ENCODE measurements at places on chromosomes 5 and 9.

DNA sequence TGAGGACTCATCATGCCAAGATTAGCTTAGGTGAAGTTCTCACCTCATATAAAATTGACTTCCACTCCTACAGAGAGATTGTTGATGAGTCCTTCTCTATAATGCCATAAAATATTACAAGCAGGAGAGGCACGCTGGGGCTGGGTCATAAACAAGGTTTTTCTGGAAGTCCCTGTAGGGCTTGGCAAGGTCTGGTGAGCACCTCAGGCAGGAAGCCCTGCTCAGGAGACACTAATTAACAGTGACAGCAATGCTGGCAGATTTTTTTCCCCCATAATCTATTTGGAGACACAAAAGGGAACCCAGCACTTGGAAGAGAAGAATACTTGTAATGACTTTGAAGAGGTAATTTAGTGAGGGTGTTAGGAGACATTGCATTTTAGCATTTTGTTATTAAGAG, 118.7 kb downstream of the DIRAS2 start:
- no peak for DNase-seq

DNA sequence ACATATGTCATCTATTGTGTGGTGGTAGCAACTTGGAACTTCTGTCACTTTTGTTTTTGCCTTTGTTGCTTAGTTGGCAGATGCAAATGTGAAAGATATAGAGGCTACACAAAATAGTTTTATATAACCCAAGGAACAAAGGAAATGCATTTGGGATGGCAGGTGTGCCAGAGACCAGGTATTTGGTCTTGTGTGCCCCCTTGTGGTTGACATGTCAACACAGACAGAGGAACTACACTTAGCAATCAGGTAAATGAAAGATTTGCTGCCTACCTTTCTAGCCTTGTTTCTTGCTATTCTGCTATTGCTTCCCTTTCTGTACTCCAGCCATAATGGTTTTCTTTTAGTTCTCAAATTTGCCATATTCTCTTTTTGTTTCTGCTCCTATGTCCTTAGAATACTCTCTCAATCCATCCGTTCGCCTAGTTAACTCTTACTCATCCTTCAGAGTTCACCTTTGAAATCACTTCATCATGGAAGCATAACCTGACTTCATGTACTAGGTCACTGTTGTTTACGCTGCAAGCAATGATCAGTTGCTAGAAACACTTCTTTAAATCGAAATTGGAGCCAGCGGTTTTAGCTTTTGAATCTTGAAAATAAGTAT, 119.5 kb downstream of the TRPM3 start:
- DNase-seq: no peak

DNA sequence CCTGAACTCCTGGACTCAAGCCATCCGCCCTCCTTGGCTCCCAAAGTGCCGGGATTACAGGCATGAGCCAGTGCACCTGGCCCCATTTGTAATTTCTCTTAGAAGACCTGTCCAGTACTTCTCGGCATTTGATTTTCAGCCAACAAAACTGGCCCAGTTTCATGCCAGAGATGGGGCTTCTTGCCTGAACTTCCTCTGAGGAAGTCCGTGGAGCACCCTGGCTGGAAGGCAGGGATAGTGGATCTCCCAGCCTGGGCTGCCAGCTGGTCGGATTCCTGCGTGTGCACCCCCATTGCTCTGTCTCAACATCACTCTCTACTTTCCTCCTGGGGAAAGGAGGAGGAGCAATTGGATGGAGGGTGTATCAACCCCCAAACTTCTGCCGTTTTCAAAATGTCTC, 39.0 kb downstream of the FAM78A start:
- no peak for DNase-seq

DNA sequence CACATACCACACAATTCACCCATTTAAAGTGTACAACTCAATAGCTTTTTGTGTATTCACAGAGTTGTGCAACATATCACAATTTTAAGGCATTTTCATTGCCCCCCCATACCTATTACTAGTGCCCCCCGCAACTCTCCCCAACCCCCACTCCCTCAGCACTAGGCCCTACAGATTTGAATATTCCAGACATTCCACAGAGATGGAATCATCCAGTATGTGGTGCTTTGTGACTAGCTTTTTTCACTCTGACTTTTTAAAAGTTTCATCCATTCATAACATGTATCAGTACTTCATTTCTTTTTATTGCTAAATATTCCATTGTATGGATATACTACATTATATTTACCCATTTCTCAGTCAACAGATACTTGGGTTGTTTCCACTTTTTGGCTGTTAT, 102.9 kb upstream of the LRRTM2 start:
- DNase-seq: no peak

- DNase-seq: no peak
Measured at GRCh38 chr5:104628911-104629310, 1066.3 kb upstream of the NUDT12 start.

GRCh38 chr5:113495422-113495841, 7.2 kb upstream of the MCC start:
- no peak for DNase-seq

DNA sequence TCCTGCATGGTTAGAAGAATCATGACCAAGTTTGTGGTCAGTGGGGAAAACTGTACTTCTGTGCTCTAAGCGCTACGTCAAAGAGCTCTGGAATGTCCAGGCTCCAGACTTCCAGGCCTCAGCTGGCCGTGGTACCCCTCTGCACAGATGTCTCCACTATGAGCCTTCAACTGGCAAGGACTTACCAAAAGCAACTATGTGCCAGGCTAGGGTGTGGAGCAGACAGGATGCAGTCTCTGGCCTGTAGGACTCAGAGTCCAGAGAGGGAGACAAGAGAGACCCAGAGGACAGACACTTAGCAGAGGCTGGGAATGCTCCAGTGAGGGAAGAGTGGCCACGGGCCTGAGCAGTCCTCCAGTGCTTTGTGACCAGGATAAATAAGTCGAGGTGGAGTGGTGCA, 31.0 kb upstream of the TCF7 start:
- DNase-seq: no peak

DNA sequence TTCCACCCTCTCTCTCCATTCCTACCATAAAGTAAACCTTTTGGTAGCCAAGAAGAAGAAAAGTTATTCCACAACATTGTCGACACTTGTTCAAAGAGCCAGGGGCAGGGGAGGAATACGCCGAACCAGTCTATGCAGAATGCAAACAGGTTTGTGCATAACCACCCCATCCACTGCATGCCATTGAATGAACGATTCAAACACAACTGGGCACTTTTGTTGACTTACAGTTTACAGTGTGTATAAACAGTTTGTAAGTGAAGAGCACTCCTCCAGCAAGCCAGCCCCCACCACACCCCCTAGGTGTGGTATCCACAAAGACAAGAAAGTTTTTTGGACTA, 6.8 kb upstream of the S1PR3 start:
- no peak for DNase-seq

- DNase-seq: no peak
Measured at GRCh38 chr9:136538599-136539426, 7.0 kb downstream of the NOTCH1 start.

DNA sequence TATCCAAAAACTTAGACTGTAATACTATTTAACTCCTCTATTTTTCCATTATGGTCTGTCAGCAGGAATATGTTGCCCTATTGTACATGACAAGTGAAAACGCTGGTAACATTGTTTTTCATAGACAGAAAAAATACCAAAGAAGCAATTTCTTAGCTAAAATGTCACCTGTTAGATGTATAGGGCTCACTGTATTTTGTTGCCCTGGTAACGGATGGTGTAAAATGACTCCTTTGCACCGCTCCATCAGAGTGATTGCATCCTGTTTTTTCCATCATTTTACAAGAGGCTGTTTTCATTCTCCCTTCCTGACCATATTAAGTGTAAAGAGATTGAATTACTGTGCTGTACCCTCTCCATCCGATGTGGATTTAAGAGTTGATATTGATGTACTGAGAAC, 460.1 kb upstream of the TLE4 start:
- DNase-seq: no peak

DNA sequence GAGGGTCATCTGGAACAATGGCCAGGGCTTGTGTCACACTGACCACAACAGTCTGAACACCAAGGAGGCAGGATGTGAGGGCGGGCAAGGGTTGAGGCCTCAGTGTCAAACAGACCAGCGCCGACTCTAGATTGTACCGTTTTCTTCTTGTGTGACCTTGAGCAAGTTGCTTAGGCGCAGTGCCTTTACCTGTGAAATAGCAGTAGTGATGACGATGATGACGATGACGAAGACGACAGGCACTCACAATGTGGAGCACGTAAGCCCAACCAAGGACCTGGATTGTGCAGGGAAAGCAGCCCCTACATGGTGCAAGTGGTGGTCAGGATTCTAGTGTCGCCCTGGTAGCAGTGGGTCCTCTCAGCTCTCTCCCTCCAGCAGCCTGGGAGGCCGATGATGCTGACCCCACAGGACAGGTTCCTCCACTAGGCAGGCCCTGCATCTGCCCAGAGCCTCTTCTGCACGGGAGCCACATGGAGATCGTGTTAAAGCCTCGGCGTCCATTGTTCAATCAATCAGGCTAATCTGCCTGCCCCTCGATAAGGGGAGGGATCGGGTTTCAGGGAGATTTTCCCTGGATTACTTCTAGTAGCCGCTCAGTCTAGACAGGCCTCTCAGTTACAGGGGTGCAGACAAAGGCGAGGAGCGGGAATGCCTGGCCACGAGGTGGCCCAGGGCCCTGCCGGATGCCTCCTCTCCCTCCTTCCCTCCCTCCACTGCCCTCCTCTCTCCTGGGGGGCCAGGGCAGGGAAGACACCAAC, 91.7 kb downstream of the MACROH2A1 start:
- DNase-seq: no peak

DNA sequence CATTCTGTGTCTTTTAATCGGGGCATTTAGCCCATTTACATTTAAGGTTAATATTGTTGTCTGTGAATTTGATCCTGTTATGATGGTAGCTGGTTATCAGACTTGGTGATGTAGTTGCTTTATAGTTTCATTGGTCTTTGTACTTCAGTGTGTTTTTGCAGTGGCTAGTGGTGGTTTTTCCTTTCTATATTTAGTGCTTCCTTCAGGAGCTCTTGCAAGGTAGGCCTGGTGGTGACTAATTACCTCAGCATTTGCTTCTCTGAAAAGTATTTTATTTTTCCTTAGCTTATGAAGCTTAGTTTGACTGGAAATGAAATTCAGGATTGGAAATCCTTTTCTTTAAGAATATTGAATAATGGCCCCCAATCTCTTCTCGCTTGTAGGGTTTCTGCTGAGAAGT, 156.9 kb downstream of the CNTLN start:
- no peak for DNase-seq

- no peak for DNase-seq
Measured at GRCh38 chr5:3010301-3010952, 258.9 kb upstream of the IRX2 start.

DNA sequence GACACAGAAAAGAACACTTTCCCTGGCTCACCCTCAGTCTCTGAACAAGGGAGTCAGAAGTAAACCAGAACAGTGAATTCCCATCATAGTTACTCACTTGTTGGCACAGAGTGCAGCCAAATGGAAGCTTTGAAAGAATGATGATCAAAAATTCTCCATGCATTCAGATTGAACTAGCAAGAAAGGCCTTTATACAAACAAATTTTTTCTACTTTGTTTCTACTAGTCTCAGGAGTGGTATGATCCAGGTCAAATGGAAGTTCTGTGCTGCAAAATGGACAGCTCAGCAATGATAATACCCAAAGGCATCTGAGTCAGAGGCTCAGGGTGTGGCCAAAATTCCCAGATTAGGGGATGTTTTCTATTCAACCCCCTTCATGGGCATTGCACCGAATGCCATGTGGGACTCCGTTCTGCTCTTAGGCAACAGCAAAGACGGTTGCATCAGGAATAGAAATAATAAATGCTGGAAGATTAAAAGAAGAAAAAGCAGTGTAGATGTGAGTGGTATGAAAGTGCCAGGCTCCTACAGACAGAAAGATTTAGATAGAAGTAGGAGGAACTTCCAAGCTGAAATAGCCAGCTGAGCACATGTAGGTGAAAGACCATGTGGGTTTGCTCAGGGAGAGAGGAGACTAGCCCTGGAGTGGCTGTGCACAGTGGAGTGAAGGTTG, 24.0 kb upstream of the ASPN start:
- DNase-seq: no peak

DNA sequence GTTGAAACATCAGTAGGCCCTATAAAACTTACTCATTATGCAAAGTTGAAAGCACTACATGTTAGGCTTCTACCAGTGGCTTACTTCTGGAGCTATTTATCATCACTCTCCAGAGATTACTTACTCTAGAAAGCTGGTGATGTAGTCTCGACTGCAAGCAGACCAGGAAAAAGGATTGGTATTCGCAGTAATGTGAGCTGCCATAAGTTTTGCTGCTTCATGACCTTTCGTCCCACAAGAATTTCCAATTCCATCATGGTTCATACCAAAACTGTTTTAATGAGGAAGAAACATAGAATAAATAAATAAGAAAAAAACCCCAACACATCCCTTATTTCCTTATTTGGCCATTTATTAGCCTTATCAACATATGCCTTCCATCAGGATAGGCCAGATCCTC, 181.9 kb downstream of the ADAMTS6 start:
- DNase-seq: no peak

- DNase-seq: peak; percentile 34
Measured at GRCh38 chr5:169701910-169702451, 64.9 kb downstream of the DOCK2 start.

DNA sequence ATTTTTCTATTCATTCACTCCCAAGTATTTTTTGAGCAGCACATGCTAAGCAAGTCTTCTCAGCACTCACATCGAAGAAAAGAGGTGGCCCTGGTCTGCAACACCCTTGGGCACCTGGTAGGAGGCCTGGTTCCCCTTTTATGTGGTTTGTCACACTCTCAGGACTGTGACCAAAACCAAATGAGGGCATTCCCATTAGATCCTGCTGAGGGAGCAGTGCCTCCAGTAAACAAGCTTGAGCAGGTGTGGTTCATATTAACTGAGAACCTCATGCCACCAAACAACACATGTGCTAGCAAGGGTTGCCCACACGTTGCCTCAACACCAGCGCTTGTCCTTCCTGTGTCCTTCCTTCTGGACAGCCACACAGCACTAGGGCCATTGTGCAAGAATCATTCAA, 26.9 kb upstream of the SYK start:
- DNase-seq: no peak

GRCh38 chr5:154815684-154816247, 34.6 kb downstream of the FAXDC2 start:
- DNase-seq: no peak

GRCh38 chr5:158700231-158701006, 399.3 kb downstream of the EBF1 start:
- DNase-seq: no peak

DNA sequence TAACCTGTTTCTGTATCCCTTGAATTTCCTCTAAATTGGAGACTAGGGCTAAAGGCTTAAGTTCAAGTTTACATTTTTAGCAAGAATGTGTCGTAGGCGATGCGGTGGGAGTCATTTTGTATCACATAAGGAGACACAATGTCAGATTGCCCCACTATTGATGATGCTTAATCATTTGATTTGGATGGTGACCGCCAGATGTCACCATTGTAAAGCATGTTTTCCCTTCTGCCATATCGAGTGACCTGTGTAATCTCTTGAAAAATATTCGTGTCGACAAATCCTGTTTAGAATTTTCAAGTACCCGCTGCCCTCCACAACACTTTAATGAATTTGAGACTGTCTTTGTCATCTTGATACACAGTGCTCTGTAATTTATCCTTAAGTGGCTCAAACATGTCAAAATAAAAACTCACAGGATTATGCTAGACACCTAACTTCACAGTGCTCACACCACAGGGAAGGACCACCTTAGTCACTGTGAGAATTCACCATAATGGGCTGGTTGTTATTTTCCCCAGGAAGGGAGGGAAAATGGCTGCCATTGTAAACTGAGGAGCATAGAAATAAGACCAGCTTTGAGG, 34.5 kb upstream of the SLC46A2 start:
- DNase-seq: no peak
